Naive thymus-derived CD8-positive, alpha-beta T cell (primary cell): ENCODE measurements at places on chromosomes 4 and X. TPM values are rescaled to one million over a fixed set of nuclear protein-coding genes. Genes with fewer than 3 reads are reported as not detected.

The IL13RA2 gene
- not detected for total RNA-seq

- DNase-seq: no peak
- no peak overlapping the region for H3K4me3 ChIP-seq
- no peak overlapping the region for H3K27ac ChIP-seq
- no peaks in the 10 kb centered on the region for H3K36me3 ChIP-seq
- no peaks in the 10 kb centered on the region for H3K4me1 ChIP-seq
These were observed 5.3 kb downstream of the NAT8L start for GRCh38 chr4:2064276-2064991.

The SMIM10 gene
- total RNA-seq: not detected

The SLC7A11 gene
- 0.13 TPM for total RNA-seq

The SCML2 gene
- 2.1 TPM for total RNA-seq

The CT47B1 gene
- not detected for total RNA-seq
